ENCODE measurements at places on chromosomes 16 and 17.

GRCh38 chr17:38724337-38724988 is 5.7 kb upstream of the CISD3 start:
- no peak for DNase-seq

- peak; percentile 91 for DNase-seq
Measured at GRCh38 chr16:2520097-2520783, at the start of gene AMDHD2. Gene AMDHD2 (plus strand): TSS chr16:2520371. CDS start chr16:2520459, 88 bp downstream.

DNA sequence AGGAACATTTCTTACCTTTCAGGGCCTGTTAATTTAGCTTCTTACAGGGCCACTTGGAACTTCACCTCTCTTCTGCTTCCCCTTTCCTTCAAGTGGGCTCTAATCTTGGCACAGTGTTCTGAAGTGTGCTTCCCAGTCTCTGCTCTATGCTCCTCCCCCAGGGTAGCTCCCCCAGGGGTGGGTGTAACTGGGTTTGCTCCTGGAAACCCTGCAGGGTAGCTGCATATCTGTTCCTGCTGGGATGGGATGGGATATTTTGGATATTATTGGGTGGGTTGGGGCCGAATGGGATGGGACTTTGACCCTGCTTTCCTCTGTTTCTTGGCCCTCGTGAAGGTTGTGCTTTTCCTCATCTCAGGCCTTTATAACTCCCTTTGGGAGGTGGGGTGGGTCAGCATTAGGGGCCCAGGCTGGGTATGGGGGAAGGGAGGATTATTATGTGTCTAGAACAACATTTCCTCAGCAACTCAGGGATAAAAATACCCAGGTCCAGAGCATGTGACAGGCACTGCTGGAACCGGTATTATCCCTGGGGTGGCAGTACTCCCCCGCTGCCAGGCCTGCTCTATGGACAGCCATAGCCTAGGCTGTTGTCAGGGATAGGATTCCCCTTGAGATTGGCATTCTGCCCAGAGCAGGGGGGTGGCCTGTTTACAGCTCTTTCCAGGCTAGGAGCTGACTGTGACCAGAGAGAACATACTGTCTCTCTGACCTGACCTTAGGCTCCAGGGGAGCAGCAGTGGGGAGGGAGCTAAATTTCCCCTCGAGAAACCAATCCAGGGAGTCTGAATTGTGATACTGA is 5.0 kb downstream of the NFE2L1 start:
- DNase-seq, result no peak

GRCh38 chr16:78326731-78327130 is 227.3 kb downstream of the WWOX start:
- no peak for DNase-seq

GRCh38 chr17:1491443-1492248 is 840 bp downstream of the MYO1C start:
- peak; percentile 47 for DNase-seq

DNA sequence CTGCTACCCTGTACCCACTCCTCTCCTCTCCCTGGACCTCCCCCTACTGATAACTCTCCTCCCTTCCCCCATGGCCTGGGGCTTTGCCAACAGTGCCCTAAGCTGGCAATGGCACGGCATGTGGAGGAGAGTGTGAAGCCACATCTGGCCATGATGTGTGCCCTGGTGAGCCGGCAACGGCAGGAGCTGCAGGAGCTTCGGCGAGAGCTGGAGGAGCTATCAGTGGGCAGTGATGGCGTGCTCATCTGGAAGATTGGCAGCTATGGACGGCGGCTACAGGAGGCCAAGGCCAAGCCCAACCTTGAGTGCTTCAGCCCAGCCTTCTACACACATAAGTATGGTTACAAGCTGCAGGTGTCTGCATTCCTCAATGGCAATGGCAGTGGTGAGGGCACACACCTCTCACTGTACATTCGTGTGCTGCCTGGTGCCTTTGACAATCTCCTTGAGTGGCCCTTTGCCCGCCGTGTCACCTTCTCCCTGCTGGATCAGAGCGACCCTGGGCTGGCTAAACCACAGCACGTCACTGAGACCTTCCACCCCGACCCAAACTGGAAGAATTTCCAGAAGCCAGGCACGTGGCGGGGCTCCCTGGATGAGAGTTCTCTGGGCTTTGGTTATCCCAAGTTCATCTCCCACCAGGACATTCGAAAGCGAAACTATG is 5.2 kb downstream of the TRAF4 start:
- DNase-seq, result no peak

DNA sequence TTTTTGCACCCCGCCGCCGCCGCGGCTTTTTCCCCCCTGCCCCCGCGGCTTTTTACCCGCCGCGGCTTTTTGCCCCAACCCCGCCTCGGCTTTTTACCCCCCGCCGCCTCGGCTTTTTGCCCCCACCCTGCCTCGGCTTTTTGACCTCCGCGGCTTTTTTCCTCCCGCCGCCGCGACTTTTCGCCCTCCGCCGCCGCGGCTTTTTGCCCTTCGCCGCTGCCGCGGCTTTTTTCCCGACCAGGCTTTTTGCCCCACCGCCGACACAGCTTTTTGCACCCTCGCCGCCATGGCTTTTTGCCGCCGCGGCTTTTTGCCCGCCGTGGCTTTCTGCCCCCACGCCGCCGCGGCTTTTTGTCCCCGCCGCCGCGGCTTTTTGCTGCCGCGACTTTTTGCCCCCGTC is 137.0 kb upstream of the TP53TG3D start:
- no peak for DNase-seq

DNA sequence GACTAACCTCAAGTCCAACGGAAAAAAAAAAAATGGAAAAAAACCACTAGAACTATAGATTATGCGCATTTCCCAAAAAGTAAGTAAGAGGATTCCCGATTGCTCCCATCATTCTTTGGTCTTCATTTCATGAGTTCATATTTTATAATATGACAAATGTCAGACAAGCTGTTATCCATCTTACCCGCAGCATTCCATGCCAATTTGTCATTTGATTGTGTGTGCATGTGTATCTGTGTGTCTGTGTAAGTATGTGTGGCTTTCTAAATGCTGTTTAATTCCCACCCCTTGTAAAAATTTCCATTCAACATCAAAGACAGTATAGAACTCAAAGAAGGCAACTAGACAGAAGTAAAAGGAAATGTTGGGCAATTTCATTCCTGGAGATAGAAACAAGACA is 434.1 kb downstream of the CDH11 start:
- no peak for DNase-seq

DNA sequence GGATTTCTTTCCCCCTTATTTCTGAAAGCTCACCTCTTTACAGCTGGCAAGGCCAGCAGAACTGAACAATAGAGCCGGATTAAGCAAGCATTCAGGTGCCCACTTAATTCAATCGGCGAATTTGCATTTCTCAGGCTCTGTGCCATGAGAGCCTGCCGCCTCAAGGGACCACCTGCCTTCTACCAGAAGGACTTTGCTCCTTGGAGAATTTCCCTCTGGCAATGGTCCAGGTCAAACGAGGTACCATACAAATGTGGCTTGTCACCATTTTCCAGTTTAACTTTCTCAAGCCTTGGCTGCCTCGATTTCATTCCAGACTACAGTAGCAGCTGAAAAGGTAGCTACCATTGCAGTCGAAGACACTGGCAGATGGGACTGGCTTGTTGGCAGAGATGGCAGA is 534.0 kb downstream of the MAF start:
- no peak for DNase-seq

DNA sequence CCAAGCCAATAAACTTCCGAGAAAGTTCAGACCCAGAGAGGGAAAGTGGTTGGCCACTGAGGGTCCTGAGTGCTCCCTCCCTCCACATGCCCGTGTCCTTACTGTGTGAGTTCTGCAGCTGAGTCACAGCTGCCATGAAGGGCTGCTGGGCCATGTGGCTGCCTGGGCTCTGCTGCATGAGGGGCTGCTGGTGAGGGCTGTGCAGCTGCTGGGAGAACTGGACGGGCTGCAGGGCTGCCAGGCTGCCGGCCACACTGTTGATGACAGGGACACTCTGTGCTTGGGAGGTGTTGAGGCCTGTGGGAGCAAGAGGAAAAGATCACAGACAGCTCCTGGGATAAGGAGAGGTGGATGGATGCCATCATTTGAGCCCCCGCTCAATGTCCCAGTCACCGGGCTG is 44.0 kb downstream of the HNF1B start:
- DNase-seq, result no peak

DNA sequence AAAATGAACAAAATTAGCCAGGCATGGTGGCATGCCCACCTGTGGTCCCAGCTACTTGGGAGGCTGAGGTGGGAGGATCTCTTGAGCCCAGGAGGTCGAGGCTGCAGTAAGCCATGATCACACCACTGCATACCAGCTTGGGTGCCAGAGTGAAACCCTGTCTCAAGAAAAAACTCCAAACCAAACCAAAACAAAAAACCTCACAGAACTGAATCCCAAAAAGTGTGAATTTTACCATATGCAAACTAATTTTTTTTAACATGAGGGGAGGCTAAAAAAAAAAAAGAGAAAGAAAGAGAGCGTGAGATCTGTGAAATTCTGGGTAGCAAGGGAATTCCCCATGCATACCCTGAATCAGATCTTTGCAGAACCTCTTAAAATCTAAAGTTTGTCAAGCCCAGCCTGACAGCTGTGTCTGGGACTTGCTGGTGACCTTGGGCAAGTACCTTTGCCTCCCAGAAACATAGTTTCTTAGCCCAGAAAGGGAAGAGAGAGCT is 17.1 kb upstream of the CDH1 start:
- no peak for DNase-seq

DNA sequence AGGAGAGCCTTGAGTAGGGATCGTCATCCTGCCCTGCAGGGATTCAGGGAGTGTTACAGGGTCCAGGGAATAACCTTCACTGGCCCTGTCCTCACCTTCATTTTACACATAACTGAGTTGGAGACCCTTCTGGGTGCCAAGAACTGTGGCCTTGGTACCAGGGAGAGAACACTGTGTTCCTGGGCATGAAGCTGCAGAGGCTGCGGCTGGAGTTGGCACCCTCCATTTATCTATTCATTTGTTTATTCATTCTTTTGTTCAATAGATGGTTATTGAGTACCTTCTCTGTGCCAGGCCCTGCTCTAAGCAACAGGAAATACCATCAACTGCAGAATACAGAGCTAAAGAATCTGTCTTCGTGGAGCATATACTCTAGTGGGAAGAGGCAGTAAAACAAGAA is 6.7 kb downstream of the ABCC3 start:
- no peak for DNase-seq

GRCh38 chr17:15354256-15354655 is 12.9 kb upstream of the TEKT3 start:
- no peak for DNase-seq

DNA sequence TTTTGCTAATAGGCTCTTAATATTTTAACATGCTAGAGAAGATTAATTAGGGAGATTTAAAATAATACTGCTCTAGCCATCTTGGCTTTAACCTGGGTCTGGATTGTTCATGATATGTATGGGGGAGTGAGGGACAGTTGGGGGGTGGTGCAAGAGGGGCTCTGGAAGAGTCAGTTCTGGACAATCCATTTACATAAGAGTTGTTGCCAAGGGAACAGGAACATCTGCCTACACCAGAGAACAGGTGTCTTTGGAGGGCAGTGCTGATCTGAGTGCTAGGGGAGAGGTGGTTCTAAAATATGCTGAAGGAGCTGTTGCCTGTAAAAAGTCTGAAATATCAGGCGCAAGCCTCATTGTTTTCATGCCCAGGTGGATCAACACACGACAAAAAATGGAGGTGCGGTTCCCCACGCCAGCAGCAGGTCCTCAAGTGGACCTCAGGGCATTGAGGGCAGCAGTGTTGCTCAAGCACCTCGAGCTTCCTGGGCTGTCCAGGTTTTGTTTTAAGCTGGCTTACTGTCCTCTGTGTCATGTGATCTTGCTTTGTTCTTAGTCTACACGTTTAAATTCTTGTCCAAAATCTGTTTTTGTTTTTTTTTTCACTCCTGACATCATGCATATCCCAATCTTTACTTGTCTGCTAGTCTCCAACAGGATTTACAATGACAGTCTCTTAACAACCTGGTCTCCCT is 25.4 kb upstream of the WSB1 start:
- no peak for DNase-seq

- no peak for DNase-seq
Measured at GRCh38 chr16:26715969-26716368, 350.8 kb upstream of the C16orf82 start.

GRCh38 chr16:87968541-87968940 is 17.3 kb downstream of the BANP start:
- no peak for DNase-seq

- no peak for DNase-seq
Measured at GRCh38 chr16:27177031-27177774, 26.1 kb upstream of the KDM8 start.

GRCh38 chr17:81959362-81960129 is 1.4 kb downstream of the NOTUM start:
- DNase-seq, result peak; percentile 77

DNA sequence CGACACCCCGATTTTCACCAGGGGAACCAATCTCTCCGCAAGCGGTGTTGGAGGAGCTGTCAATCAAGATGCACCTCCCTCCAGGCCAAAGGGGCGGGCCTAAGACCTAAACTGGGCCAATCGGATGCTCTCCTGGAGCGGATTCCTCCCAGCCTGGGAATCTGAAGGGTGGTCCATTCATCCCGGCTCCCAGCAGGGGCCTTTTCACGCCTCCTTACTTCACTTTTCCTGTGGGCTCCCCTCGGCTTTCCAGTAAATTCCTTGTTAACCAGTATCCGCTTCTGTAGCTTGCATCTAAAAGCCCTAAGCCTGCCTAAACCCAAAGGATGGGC is 17.1 kb downstream of the C16orf74 start:
- peak; percentile 29 for DNase-seq

DNA sequence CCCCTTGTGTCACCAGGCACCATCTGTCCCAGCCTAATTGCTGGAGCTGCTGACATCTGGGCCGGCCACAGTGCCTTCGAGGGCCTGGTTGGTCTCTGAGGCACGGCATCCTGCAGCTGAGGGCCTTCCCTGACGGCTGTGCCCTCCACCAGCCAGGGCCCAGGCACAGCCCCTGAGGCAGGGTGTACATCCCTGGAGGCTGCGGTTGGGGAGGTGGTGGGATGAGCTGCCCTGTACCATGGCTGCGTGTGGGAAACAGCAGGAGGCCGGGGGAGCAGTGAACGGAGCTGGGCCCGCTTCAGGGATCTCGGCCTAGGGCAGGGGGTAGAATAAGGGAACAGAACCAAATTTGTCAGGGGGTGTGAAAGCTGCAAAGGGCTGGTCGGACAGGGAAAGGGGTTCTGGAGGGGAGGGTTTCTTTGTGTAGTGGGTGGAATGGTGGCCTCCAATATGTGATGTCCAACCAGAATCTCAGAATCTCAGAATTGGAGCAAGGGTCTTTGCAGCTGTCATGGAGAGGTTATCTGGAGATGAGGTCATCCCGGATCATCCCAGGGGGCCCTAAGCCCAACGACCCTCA is 10.0 kb upstream of the SLC38A10 start:
- no peak for DNase-seq

- DNase-seq, result no peak
Measured at GRCh38 chr16:67697422-67698185, 21.5 kb downstream of the GFOD2 start.

DNA sequence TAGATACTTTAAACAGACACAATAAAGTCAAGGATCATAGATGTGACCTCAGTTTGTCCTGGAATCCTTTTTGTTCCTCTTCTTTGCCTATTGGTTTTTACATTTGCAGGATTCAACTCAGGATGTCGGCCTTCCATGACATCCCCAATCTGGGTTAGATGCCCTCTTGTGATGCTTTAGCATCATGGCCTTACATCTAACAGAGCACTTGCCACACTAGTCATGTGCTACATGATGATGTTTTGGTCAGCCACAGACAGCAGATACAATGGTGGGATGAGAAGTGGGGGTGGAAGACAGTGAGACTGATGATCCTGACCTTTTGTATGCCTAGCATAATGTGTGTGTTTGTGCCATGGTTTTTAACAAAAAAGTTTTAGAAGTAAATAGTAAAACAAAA is 1.8 kb upstream of the SYNRG start:
- DNase-seq, result no peak

- DNase-seq, result peak; percentile 31
Measured at GRCh38 chr17:8791910-8792270, 7.3 kb downstream of the MFSD6L start.

GRCh38 chr17:53149316-53149715 is 673.4 kb upstream of the KIF2B start:
- DNase-seq, result no peak
